ENCODE measurements at places on chromosomes 3 and 15. TPM values are rescaled to one million over a fixed set of nuclear protein-coding genes. Genes with fewer than 3 reads are reported as not detected.

DNA sequence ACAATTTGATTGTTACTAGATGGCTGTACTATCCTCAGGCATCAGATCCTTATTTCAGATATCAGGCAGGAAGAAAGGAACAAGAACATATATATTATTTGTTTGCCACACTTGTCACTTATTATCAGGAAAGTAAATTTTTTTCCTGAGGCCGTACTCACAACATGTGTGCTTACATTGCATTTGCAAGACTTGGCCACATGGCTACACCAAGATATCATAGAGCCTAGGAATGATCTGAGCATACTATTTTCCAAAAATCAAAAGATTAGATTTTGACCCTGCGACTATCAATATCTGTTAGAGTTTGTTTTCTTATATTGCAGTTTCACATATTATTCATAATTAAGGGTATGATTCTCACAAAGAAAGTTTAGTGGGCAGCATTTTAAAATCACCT is 426.2 kb upstream of the BCHE start:
- no peak for DNase-seq

- no peak for DNase-seq
Measured at GRCh38 chr3:194485881-194486539, 792 bp downstream of the ATP13A3 start.

DNA sequence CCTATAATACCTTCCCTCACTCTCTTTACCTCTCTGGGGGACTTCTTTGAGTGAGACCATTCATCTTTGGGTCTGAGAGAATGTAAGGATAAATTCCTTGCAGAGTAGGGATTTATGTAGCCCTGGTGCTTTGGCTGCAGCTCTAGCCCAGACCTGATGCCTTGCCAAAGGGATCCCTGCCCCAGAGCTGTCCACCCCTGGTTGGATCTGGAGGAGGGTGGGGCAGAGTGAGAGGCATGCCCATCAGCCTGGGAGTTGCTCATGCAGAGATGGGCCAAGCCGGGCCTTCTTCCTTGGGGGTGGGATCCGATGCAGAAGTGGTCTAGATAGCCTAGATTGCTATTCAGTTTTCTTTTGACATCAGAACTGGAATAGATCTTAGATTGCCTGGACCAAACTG is 31.5 kb downstream of the RTP1 start:
- DNase-seq: no peak

GRCh38 chr3:115834068-115834467 is 210.8 kb downstream of the GAP43 start:
- DNase-seq: no peak

DNA sequence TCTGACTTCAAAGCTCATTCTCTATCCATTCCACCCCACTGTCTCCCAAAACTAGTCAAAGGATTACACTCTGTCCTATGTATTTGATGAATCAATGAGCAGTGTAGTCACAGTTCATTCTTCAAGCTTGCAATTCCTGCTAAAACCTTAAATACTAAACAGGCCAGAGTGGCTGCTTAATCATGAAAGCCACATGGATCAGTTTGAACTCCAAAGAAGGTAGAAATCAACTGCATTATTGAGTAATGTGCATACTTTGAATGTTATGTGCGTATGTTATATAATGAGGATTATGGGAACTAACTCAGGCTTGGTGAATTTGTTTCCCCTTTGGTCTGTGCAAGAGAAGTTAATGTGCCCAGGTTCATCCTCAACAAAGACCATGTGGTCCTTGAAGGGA is 45.4 kb downstream of the PRICKLE2 start:
- no peak for DNase-seq

DNA sequence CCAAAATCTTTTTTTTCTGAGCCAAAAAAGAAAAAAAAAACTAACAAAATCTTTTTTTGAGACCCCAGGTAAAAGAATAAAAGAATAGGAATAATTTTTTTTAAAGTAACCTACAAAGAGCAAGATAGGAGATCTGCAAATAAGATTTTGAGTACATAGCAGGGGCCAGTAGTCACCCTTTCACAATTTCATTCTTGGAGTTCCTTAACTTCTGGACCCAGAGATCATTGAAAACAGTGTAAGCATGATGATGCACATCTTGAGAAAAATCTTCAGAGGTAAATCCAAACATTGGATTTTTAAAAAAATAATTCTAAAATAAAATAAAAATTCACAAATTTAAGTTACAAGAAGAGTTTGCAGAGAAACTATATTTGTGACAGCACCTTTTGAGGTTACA is 18.8 kb downstream of the TFRC start:
- DNase-seq: no peak

- DNase-seq: no peak
Measured at GRCh38 chr3:18883571-18883970, 264.7 kb upstream of the KCNH8 start.

DNA sequence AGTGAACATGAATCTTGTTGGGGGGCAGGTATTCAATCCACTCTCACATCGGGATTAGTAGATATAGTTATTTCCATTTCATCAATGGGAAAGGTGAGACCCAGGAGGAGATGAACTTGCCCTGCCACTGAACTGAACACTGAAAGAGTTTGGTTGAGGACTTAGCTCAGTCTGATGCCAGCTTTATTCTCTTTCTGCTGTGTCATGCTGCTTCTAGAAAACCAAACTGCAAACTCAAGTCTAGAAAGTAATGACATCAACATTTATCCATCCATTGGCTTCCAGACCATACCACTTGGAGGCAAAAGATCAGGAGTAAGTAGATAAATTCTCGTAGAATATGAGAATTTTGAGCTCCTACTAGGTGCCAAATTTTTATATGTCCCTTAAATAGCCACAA is 288.0 kb upstream of the CTNNB1 start:
- no peak for DNase-seq

DNA sequence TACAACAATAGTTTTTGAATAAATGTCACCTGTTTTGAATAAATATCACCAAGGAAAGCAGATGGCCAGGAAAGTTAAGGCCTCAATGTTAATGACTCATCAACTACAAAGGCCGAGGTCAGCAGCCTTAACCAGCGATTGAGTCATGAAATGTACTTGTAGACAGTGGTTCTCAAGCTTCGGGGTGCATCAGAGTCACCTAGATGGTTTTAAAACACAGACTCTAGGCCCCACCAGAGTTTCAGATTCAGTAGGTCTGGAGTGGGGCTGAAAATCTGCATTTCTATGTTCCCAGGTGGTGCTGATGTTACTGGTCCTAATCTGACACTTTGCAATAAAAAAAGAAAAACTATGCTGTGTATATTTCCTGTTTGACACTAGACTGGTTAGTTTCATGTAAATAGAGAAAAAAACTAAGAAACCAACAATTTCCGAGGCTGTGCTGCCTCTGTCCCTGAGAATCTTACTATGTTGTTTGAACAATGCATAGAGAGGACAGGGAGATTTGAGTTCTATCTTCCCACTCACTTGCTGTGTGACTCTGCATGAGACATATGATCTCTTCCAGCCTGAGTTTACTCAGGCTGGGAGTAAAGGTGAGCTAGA is 9.8 kb downstream of the RAB27A start:
- no peak for DNase-seq

DNA sequence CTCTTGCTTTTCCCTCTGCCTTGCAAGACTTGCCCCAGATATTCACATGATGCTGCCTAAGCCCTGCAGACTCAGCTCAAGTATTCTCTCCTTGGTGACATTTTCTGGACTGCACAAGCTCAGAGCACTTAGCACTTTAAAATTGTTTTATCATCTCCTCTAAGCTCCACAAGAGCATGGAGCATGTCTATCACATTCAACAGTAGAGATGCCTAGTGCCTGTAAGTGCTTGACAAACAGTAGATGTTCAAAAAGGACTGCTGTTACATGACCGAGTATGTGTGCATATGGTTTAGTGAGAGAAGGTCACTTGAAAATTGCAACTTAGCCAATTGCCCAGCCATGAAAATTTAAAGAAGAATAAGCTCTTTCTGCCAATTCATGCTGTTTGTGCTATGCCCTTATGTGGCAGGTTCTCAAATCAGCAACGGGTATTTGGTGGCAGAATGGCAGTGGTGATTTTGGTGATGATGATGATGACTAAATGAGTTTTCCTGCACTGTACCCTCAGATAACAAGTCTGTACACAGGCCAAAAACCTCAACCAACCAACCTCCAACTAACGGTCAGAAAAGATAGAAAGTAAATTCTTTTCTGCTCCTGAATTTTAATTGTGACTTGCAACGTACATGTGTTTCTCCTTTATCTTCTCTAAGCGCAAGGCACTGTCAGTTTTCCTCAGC is 647.2 kb upstream of the UBE2E2 start:
- DNase-seq: no peak

- no peak for DNase-seq
Measured at GRCh38 chr3:180457225-180457624, 144.7 kb upstream of the TTC14 start.

DNA sequence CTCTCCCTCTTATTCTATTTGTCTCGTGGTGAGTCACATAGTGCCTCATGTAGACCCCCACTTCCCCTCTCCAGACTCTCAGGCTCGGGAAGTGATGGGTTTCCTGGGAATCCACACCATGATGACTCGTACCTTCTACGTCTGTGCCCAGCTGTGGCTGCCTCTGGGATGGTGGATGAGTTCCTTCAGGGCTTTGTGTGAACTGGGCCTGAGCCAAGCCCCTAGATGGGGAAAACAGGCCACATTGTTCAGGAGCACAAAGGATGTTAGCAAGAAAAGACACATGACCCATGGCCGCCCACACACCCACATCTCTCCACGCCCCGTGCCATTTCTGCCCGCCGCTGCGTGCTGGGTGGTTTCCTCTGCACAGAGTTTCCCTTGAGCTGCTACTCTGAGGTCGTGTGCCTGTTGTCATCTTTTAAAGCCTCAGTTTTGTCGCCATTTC is 10.5 kb downstream of the ISG20 start:
- no peak for DNase-seq

DNA sequence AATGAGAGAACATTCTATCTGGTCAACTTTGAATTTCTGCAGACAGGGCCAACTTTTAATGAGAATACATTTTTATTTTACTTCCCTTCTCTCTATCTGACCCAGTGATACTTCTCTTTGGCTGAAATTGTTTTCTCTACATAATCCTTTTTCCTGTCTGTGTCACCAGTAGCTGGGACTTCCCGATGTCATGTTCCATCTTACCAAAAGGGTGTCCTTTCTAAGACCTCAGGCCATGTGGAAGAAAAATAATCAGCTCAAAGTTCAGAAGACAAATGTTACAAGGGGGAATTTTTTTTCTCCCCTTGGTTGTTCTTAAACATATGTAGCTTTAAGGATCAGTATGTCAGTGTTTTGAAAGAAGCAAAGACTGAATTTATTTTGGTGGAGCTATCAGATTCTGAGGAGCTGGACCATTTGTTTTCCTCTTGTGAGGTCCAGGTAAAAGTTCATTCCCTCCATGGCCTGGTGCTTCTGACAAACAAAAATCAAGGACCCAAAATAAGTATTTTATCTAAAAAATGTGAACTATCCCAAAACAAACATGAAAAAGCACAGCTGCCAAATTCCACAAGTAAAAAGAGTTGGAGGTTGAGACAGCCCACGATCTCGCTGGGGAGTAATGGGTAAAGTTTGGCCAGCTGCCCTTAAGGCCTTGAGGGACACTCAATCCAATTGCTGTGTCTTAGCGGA is 859.4 kb upstream of the NR2F2 start:
- DNase-seq: no peak

DNA sequence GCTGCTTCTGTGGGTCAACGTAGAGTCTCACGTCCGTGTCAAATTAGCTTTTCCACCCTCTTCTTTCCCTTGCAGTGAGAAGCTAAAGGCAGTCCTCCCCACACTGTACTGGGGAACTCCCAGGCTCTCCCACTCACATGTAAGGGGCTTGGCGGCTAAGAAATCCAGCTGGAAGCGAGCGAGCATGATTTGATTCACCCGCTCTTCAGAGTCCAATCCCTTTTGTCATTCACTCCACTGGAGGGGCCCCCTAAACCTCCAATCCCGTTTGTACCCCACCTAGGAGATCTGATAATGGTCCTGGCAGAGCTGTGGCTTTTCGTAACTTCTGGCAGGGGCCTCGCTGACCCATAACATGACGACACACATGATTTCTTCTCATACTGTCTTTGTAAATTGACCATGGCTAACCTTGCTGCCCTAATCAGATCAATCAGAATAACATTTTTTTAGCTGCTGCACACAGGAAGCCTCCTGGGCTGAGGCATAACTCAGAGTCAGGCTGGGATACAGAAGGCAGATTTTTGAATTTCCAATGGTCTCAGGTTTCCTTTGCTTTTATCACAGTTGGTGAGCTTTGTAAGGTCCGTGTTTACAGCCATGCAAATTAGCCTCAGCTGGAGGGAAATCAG is 235.2 kb downstream of the GREM1 start:
- DNase-seq: no peak

GRCh38 chr3:123338620-123339061 is 110.2 kb downstream of the ADCY5 start:
- no peak for DNase-seq

- DNase-seq: no peak
Measured at GRCh38 chr3:4060064-4060463, 243.1 kb upstream of the SETMAR start.

DNA sequence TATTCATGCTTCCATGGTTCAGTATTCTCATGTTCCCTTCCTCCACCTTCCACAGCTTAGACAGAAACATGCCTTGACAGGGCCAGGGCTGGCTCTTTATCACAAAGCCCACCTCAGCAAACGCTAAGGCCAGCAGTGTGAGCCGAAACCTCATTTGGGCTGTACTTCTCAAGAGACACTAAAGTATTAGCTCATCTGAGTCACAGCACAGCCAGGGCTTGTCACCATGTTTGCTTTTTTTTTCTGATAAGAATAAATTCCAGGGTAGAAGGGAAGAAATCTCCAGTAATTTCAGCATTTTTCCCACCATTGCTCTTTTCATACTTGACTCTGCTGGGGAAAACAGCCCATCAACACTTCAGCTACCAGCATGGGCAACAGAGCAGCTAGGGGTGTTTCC is 95.4 kb downstream of the MYLK start:
- DNase-seq: no peak

DNA sequence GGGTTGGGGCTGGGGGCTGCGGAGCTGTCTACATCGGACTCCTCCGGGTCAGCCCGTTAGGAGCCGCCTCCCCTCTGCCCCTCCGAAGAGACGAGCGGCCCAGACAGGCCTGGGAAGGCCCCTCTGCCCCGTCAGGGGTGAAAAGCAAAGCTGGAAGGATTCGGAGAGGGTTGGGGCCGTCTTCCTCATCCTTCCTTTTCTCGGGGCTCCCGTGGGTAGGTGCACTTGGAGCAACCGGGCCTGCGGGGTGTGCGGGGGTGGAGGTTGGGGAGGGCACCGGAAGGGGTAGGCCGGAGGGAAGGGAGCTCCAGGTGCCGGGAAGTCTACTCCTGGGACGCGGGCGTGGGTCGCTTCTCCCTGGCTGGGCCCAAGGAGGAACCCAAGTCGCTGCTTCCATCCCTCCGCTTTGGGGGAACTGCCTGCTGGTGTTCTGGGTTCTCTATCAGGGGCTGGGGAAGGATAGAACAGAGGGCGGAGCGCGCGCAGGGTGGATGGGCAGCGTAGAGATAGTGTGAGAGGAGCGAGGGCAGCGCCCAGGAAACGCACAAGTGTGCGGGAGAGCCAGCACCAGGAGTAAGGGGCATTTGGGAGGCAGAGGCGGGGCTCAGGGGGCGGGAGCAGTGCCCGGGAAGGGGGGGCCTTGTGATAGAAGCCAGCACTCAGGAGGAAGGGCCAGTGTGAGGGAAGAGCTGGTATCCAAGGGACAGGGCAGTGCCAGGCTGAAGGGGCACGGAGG is 590 bp downstream of the POLR2H start:
- DNase-seq: no peak

The GP9 gene
- total RNA-seq: not detected

The FBXW12 gene
- not detected for total RNA-seq

The SLC2A2 gene
- not detected for total RNA-seq

The LYZL4 gene
- not detected for total RNA-seq

The ZNF717 gene
- 13.3 TPM for total RNA-seq

The TMEM207 gene
- not detected for total RNA-seq

The TRPM1 gene
- total RNA-seq: not detected

The MRPS11 gene
- 37.9 TPM for total RNA-seq

The TIGIT gene
- total RNA-seq: 0.14 TPM

All from thoracic aorta (tissue), 2 donors.